ENCODE measurements at places on chromosomes 6 and 20.

- no peak for DNase-seq
Observed at GRCh38 chr6:154526996-154527395, 16.5 kb upstream of the CNKSR3 start.

- no peak for DNase-seq
Observed at GRCh38 chr6:152207915-152208714, 400.6 kb downstream of the ESR1 start.

DNA sequence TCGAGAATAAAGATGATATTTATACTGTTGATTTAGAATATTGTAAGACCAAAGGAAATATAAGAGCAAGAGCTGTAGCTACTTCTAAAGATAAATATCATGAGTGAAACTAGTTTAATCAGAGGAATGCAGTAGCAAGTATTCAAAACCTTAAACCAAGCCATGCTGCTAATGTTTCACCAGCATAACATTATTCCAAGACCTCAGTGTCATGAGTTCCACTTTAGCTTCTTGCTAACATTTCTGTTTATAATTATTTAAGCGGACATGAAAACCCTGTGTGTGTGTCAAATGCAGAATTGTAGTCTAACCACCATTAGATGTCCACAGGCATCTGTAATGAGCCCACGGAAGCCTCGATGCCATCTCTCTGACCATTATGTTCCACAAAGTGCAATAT, 752.6 kb upstream of the MARCKS start:
- DNase-seq: no peak

DNA sequence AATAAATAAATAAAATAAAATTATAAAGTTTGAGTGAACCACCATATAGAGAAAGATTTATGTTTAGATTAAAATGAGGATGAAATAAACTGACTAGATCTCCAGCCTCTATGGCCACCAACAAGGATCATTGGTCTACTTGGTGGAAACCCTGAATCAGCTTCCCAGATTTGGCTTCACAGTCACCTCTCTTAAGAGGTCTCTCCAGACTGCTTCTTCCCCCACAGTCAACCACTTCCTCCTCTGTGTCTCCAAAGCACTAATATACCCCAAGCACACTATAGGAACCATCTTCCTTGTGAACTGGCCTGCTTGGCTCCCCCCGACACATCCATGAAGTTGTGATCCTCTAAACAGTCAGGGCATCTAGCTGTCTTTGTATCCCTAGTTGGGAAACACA, 529.6 kb upstream of the RNF217 start:
- DNase-seq: no peak

DNA sequence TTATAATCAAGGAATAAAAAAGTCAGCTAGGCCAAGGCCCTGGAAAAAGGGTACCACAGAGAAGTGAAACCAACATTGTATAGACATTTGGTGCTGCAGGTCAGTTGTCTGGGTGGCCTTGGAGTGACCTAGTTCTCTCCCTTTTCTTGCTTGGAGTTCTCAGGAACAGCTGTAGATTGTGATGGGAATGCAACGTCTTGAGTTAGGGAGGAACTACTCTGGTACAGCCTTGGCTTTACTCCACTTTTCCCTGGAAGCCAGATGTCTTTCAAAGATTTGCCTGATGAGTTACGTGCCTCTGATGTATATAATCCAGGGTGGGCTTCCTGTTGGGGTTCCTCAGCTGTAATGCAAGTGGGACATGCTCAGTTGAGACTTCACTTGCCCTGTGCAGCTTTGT, 694.7 kb downstream of the HTR1B start:
- DNase-seq: no peak

GRCh38 chr6:51027283-51028065, 208.8 kb downstream of the TFAP2B start:
- no peak for DNase-seq

DNA sequence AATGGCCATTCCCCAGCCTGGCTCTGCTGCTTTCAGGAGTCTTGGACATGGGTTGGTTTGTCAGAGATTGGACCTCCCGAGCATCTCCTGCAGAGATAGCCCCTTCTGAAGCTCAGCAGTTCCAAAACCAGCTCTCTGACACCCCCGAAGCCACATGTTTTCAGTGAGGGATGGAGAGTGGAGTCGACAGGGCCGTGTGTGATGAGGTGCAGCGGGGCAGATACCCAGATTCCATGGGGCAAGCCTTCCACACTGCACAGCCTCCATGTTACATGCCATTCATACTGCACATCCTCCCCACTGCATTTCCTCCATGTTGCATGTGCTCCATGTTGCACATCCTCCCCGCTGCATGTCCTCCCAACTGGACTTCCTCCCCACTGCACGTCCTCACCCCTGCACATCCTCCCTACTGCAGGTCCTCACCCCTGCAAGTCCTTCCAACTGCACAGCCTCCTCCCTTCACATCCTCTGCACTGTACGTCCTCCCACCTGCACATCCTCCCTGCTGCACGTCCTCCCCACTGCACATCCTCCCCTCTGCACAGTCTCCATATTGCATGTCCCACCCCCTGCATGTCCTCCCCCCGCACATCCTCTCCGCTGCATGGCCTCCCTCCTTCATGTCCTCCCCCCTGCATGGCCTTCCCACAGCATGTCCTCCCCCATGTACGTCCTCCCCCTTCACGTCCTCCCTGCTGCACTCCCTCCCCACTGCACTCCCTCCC, 112.2 kb downstream of the SYNDIG1 start:
- no peak for DNase-seq

- DNase-seq: no peak
Observed at GRCh38 chr6:42229506-42230119, 12.0 kb upstream of the MRPS10 start.

DNA sequence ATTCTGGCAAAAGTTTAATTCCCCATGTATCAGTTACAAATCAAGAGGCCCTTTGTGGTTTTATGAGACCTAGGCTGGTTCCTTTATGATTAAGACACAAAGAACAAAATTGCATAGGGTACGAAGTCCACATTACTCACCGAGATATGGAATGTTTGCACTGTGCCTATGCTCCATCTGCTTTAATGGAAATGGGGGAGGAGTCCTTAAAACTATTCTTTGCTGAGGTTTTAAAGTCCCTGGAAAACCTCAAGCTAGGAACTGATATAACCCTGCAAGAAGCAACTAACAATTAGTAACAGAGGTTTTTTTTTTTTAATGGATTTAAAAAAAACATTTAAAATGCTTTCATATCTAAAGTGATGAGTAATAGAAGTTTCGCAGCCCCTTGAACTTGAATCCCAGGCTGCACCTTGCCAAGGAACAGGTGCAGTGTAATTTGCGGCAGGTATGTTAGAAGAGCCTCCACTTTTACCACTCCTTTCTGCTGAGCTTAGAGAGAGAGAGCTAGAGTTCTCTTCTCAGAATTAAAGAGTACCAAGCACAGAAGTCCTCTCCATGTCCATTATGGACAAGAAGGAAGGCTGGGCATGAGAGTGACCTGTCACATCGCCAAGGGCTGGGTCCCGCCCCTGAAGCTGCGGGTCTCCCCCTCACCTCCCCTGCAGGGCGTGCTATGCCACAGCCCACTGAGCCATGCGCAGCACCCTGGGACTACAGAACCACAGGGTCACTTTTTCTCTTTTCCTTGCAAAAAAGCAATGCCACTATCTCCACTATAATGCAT, 2.3 kb downstream of the SERPINB1 start:
- no peak for DNase-seq

DNA sequence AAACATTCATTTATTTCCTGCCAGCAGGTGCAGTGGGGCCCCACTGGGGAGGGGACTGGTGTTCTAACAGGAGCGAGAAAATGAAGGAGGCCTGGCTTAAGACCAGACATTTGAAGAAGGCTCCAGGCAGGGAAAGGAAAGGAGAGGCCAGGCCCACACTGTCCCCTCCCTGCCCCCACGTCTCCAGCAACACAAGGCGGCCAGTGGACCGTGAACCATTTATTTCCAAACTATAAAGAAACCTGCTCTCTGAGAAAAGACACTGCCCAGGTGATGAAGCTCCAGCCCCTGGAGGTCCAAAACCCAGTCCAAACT, 41.4 kb upstream of the CDH22 start:
- no peak for DNase-seq

DNA sequence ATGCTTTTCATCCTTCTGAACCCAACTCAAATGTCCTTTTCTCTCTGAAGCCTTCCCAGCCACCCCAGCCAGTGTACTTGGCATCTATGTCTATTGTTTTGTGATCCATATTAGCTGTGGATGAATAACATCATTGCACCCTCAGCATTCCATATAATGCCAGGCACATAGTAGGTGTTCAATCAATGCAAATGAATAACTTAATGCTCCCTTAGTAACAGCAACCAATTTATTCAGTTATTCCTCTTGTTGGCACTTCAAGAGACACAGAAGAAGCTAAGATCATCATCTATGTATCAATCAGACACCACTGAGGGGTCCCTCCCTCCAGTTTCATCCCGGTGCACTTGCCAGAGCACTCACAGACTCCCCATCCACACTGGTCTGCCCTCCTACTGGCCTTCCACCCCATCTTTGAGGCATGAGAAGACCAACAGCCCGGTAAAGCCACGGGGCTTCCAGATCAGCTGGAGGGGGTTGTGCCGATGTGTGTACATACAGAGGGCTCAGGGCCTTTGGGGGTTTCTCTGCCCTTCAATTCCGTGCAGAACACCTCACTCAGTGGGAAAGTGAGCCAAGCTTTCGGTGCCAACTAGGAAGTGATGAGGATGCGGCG, 2.4 kb upstream of the TAF8 start:
- DNase-seq: no peak

DNA sequence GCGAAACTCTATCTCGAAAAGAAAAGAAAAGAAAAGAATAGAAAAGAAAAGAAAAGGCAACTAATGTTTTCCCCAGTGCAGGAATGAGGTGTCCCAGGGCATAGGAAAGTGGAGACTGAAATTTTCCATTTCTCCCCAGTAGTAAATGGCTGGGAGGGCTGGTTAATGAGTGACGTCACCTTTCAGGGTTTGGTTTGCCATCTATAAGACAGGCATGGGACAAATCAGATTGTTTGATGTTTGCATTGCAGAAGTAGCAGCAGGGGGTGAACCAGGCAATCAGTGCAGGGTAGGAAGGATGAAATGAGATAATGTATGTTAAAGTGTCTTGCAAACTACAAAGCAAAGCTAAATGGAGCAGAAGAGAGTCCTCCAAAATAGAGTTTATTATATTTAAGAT, 533.4 kb downstream of the PKHD1 start:
- no peak for DNase-seq

- DNase-seq: no peak
Observed at GRCh38 chr20:14879020-14879697, 541.7 kb upstream of the FLRT3 start.

DNA sequence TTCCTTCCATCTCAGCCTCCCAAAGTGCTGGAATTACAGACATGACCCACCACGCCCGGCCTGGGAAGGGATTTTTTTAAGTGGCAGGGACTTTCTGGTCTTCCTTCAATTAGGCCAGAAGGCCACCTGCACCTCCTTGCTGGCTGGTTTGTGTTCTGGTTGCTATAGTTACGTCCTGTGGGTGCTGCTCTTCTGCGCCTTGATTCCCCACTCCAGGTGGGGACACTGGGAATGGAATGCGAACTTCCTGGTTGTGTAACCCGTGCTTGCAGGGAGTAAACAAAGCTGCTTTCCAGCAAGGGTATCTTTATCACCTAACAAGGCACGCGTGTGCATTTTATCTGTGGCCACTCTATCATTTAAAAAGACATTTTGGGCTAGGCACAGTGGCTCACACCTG, 117.7 kb downstream of the PLEKHG1 start:
- DNase-seq: no peak

DNA sequence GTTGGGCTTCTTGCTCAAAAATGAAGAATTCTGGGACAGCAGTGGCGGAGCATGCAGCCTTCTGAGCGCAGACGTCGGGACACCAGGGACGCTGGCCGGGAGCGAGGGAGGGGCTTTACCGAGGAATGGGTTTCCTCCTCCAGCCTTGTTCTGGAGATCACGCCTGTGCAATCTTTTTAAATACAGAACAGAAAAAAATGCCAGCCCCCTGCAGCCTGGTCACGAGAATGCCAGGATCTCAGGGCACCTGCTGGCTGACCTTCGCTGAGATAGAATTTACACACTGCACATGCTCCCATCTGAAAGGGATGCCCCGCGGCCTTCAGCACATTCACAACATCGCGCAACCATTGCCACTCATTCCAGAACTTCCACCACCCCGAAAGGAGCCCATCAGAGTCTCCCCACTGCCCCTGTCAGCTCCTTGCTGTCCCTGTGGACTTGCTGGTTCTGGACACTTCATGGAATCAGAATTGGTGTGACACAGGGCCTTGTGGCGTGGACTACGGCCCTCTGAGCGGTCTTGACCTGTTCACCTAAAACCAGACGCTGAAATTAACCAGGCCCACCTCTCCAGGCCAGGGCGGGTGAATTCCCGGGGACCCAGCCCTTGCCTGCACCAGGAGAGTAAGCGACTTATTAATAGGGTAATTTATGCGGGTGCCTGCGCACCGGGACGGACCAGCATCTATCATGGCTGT, 20.6 kb upstream of the BHLHE23 start:
- DNase-seq: no peak

GRCh38 chr6:8361259-8361658, 74.1 kb downstream of the SLC35B3 start:
- no peak for DNase-seq

DNA sequence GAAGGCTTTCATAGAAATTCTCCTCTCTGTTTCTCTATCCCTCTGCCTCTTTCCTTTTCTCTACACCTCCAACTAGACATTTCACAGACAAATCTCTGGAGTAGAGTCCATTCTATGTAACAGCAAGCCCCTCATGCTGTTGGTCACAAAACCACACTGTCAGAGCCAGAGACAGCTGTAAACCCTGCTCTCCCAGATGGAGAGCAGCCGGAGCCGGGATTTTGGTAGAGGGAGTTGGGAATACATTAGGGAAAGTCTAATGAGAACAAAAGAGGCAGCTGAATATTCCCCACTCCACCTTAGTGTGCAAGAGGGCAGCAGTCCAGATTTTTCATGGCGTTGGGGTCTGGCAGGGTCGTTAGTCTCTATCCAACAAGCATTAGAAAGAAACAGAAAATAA, 68.3 kb upstream of the EDN1 start:
- no peak for DNase-seq

GRCh38 chr6:57432919-57433684, 115.7 kb downstream of the PRIM2 start:
- DNase-seq: no peak

DNA sequence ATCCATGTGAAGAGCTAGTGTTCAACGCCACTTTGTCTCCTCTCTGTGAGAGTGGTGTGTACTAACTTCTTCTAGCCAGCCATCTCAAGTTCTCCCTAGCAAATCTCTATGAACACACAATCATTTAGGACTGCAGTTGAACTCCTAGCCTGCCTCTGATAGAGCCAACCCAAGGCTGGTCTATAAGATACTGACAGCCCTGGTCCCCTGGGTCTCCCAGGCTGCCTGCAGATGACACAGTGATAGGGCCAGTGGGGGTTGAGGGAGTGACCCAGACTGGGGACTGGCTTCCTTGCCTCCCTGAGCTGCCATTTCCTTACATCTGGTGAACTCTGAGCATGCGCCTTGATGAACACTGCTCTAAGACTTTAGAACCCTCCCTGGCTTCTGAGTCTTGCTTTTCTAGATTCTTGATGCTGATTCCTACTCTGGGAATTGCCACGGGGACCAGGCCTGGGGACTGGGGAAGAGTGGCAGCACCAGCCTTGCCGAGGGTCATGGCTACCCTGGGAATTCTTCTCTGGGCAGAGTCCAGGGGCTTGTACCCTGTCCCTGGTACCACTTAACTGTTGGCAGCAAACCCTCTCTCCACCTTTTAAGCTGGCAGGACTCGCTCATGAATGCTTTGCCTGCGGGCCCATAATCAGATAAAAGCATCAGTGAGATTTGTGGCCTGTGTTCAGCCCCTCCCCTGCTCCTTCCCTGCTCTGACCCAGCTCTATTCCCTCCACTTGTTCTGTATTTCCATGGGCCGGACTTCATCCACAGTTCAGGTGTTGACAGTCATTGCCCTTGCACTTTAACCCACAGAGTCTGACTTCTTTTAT, 130.8 kb upstream of the CHD6 start:
- no peak for DNase-seq

- DNase-seq: no peak
Observed at GRCh38 chr6:85041376-85041775, 277.0 kb upstream of the TBX18 start.

All from activated CD4-positive, CD25-positive, alpha-beta regulatory T cell treated with anti-CD3 and anti-CD28 coated beads, Interleukin-2, amount 50 U/mL, for 72 hours (primary cell).